Fibroblast of upper back skin (primary cell): ENCODE measurements at places on chromosomes 2 and 18.
A peak's percentile ranks its signal among the peaks of the same experiment; 100 is the strongest.

DNA sequence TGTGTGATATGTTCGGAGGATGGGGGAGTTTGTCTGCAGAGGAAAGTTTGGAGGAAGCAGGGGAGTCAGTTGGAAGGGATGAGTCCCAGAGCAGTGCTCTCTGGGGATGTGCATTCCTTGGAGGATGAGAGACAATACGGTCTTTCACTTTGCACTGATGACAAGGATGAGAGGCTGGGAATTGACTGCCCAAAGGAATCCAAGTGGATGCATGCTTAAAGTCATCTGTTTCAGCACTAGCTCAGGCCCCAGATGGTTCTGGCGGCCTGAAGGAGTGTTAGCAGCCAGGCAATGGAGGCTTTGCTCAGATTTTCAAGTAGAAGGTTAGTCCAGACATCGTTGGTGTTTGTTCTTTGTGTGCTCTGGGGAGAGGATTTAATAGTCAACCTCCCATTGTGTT is 100.2 kb downstream of the CRIM1 start:
- DNase-seq: peak; percentile 75

DNA sequence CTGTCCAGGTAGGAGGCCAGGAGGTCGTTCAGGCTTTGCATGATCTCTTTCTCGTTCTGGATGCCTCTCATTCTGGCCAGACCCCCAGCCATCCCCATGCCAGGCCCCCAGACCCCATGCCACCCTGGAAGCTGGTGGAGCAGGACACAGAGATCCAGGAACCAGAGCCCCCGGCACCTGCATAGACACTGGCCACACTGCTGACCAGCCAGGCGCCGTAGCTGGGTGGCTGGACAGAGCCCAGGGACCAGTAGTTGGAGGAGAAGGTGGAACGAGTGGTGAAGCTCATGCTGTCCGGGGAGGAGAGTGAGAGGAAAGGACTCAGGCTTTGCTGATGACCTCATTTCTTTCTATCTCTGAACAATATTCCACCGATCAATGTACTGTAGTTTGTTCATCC is 35.5 kb downstream of the SLC4A5 start:
- DNase-seq: no peak

DNA sequence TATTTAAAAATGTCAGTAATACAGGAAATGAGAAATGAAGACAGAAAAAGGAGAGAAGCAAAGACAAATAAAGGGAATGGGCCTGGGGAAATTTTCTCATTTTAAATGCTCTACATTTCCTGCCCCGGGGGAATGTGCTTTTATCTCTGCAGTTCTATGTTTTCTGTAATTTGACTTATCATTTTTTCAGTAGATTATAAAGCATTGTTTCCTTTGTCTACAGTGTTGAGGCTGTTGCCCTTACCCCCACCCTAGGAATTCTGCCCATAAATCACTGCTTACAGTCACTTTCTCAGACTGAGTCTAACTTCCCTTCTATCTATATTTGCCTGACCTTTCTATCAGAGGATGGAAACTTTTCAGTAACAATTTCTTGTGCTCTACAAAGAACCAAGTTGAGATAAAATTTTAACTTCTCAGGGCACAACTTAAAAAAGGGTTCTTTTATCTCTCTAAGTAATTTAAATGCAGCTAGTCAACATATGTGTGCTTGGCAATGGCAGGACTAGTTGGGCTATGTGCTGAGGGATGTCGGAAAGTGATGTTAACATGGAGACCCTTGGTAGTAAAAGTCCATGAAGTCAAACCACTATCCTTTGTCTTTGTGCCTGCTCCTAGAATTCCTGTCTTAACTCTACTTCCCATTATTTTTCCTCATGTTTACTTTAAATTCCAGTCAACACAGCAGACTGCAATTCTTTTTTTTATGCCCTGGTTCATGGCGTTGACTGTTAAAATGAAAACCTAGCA is 146.5 kb upstream of the MMADHC start:
- peak; percentile 74 for DNase-seq

DNA sequence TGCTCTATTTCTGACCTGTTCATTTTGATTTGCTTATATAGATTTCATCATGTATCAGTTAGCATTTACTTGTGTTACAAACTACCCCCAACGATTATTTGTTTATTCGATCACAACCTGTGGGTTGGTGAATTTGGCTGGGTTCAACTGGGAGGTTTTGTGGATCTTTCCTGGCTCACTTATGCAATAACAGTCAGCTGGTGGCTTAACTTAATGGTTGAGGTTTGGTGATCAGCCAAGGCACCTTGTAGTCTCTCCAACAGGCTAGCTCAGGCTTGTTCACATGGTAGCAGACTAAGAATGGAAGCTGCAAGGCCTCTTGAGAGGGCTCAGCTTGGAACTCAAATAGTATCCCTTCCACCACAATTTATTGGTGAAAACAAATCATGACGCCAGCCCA is 5.4 kb upstream of the PUM2 start:
- peak; percentile 95 for DNase-seq

DNA sequence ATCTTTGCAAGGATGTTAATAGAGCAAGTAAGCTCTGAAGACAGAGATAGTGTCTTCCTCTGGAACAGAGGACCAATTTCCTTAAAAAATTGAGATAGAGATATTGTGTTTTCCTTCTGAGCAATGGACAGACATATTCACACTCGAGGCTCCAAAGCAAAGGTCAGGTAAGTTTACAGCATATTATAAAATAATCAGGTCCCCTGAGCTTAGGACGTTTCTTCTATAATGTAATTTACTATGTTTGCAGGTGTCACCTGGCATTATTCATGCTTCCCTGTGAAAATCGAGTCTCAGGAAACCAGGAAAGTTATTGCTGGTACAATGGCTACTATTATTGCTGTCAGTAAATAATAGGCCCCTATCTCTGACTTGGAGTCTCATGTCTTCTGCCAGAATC is 1135.8 kb upstream of the ACVR2A start:
- no peak for DNase-seq

DNA sequence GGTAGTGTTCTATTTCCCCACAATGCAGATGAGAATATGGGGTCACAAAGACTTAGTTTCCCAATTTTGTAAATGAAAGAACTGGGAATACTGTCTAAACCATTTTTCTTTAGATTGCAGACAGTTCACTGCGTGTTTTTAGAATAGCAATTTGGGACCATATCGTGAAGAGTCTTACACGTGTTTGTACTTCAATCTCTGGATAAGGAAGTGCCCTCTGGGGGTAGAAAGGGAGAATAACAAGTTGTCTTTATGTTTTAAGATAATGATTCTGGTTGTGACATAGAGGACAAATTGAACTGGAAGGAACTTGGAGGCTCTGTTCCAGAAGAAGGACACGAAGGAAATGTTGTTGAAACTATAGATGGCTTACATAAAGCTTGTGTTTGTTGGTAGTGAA is 457.7 kb downstream of the CBLN2 start:
- peak; percentile 25 for DNase-seq

DNA sequence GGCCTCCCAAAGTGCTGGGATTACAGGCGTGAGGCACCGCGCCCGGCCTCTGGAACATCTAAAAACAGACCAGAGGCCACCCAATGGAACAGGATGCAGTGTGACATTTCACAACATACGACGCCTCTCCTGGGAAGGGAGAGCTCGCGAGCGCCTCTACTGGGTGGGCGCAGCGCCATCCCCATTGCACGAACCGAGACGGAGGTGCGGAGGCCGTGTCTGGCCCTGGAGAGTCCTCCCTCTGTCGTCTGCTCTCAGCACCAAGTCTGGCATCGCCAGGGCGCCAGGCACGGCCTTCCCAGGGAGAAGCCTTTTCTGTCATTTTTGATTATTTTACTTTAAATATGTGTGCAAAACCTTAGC is 9.4 kb upstream of the GBX2 start:
- DNase-seq: peak; percentile 46

- peak; percentile 62 for DNase-seq
Observed at GRCh38 chr18:63016270-63016669, 300.9 kb downstream of the PHLPP1 start.

DNA sequence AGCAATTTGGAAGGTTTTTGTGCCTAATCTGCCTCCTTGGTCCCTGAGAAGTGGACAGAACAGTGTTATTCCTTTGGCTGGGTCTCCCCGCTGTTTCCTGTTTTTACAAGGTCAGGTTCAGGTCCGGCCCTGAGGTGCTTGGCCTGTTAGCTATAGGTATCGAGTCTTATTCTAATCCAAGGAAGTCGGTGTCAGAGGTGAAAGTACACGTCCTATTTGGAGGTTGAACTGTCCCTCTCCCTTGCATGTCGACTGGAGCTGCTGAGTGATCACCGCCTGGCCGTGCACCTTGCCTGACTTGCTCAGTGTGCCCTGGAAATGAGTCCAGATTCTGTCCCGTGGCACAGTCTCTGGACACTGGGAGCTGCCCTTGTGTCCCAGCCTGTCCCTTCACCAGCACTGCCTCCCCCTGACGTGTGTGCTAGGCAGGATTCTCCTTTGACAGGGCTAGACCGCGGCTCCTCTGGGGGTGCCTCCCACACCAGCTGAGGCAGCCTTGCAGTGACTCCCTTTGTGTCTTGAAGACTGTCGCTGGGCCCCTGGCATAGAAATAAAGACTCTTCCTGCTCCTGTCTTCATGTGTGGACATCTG is 65.7 kb upstream of the RBM44 start:
- DNase-seq: no peak

DNA sequence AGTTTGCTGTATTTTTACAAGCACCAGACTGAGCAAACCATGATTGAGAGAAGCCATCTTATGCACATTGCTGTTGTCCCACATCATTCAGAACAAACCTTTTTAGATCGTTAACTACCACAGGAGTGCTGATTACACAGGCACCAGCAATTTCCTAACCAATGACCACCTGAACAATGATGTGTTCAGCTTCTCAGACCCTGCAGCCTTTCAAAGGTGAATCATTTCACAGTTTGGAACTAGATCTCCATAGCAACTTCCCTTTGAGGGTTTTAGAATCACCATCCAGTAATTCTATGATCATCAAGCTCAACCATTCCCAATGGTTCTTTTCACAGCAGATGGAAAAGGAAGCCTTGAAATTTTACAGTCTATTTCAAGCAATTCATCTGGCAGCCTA is 71.4 kb downstream of the OLA1 start:
- DNase-seq: peak; percentile 40

DNA sequence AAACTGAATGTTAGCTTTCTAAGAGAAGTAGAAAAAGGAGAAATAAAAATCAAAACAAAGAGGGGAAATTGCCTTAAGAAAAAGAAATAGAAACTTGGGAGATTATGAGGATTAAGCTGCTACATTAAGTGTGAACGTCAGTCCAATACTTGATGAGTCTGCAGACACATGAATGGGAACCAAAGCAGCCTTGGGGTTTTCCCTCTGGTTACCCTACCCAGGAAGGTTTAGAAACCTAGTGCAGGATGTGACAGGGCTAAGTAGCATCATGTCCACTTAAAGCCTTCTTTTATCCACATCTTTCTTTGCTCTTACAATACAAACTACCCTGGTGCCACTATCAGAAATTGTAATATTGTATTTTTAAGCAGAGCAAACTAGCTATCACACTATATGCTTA is 22.3 kb downstream of the SLC35F5 start:
- DNase-seq: no peak

GRCh38 chr2:71633086-71633485 is 179.7 kb downstream of the DYSF start:
- DNase-seq: no peak

GRCh38 chr18:63868546-63868945 is 19.0 kb upstream of the SERPINB2 start:
- no peak for DNase-seq

DNA sequence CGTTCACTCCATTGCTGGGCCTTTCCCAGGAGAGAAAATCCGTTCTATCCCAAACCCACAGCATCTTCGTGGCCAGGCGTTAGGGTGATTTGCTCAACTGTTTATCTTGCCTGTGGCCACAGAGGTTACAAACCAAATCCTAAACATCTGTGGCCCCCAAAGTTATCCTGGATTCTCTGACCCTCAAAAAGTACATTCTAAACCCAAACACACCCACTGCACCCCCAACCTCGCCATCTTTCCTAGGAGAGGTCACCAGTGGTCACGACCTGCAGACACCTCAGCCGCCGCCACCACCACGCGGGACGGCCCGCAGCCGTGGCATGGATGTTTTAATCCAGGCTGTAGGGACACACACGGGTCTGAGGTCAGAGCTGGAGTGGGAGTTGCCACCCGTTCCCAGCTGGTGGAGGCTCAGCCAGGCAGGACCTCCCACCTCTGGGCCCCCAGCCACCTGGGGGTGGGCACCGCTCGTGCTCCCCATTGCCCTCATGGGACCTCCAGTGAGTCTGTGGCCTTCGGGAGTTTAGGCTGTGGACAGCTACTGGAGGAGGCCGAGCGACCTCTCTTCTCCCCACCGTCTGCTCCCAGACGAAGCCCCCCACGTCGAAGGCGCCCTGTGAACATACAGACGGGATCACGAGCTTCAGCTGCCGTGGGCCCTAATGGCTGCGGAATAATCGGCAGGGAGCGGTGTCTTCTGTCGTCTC is 72.0 kb downstream of the KCNG2 start:
- no peak for DNase-seq
